Calu3 (cell line): ENCODE measurements at places on chromosomes 7 and 10.

DNA sequence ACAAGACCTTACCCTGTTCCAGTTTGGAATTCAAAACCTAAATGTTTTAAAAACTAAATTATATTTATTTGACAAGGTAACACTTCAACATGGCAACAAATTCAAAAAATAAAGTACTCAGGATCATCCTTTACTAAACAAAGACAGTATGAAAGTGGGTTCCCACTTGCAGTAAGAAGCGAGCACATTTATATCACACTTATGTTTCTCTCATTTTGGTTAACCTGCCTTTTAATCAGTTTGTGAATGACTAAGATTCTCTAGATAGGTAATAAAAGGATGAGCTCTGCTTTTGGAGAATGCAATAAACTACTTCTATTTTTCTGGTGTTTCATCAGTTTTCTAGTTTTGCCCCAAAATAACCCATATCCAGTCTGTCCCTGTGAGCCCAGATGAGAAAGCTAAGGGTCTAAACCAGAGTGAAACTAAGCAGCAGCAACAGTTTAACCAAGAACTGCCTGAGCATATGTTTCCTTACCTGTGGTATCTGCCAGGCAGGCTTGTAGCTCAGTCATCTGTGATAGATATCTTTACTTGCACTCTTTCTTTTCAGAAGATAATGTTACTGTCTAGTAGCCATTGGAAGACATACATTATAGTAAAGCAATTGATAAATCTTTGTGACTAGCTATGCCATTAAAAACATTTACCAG, 64.1 kb downstream of the ABLIM1 start:
- DNase-seq, result no peak

DNA sequence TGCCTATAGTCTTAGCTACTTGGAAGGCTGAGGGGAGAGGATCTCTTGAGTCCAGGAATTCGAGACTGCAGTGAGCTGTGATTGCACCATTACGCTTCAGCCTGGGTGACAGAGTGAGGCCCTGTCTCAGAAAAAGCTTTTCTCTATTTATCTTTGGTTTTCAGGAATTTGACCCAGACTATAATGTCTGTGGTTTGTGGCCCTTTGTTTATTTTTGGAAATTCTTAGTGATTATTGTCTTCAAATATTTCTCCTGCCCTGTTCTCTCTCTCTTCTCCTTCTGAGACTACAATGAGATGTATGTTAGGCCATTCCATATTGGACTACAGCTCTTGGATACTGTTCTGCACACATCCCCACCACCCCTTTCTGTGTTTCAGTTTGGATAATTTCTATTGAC, 4.7 kb downstream of the MUC12 start:
- no peak for DNase-seq

DNA sequence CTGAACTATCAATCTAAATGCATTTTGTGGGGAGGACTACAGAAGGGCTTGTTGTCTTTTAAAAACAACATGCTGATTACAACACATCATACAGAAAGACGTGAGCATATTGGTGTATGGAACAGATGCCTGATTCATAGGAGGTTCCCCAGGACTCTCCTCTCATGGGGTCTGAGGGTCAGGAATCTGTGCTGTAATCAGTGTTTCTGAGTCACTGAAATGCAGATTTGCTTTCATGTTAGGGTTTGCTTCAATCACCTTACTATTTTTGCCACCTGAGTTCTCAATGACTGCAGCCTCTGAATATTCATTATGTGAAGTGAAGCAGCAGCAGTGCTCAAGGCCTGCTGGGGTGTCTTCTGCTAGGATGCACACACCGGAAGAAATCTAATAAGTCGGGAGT, 550 bp upstream of the ANK3 start:
- DNase-seq, result no peak

GRCh38 chr7:116630357-116630756, 41.6 kb upstream of the MET start:
- DNase-seq, result no peak

GRCh38 chr10:91512458-91512857, 102.3 kb downstream of the HECTD2 start:
- no peak for DNase-seq

- DNase-seq, result no peak
Measured at GRCh38 chr10:116164291-116164690, 108.7 kb downstream of the GFRA1 start.

- no peak for DNase-seq
Measured at GRCh38 chr10:51896849-51897248, 197.5 kb upstream of the CSTF2T start.

DNA sequence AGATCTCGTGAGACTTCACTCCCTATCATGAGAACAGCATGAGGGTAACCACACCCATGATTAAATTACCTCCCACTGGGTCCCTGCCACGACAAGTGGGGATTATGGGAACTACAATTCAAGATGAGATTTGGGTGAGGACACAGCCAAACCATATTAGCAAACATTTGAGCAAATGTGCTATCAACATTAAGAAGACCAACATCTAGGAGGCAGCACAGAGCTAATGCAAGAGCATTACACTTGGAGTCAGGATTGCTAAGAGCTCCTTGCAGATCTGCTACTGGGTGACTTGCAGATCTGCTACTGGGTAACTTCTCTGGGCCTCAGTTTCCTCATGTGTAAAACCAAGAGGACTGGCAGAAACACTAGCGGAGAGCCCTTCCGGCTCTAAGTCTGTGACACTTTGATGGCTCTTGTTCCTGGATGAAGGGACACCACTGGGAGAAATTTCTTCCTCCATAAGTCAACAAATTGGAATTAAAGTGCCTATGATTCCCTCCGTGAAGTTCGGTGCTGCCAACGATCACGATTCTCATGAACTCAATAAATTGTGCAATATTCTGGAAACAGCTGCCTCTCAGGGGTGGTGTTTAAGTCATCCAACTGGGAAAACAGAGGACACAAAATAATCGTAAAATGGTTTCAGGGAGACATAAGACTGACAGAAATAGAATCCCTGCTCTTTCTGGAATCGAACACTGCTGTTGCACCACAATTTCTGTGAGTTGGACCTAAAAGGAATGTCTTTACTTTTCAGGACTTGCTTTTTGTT, 115.8 kb upstream of the ITGB1 start:
- DNase-seq, result no peak

GRCh38 chr10:33859319-33860022, 525.0 kb upstream of the NRP1 start:
- no peak for DNase-seq

GRCh38 chr10:59808896-59809643, 55.8 kb upstream of the MRLN start:
- DNase-seq, result peak; percentile 87

DNA sequence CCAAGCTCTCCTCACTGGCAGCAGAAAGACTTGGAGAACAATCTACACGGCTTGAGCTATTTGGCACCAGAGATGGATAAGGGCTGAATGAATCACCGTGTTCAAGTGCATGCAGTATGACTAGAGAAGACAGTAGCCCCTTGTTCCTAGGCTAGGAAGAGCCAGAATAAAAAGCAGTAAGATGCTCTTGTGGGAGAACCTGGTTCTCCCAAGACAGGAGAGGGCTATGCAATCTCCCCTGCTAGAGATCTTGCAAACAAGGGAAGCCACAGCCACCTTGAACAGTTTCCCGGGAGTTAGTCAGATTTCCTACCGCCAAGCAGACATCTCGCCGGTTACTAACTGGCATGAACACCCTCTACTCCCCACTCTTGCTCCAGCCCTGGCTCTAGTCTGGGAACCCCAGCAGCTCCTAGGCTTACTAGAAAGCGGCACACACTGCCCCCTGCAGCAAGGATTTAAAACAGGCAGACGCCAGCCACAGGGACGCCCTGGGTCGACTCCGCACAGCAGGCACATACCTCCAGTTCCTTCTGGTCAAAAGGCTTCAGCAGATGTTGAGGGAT, 107.3 kb downstream of the SMURF1 start:
- DNase-seq, result no peak

DNA sequence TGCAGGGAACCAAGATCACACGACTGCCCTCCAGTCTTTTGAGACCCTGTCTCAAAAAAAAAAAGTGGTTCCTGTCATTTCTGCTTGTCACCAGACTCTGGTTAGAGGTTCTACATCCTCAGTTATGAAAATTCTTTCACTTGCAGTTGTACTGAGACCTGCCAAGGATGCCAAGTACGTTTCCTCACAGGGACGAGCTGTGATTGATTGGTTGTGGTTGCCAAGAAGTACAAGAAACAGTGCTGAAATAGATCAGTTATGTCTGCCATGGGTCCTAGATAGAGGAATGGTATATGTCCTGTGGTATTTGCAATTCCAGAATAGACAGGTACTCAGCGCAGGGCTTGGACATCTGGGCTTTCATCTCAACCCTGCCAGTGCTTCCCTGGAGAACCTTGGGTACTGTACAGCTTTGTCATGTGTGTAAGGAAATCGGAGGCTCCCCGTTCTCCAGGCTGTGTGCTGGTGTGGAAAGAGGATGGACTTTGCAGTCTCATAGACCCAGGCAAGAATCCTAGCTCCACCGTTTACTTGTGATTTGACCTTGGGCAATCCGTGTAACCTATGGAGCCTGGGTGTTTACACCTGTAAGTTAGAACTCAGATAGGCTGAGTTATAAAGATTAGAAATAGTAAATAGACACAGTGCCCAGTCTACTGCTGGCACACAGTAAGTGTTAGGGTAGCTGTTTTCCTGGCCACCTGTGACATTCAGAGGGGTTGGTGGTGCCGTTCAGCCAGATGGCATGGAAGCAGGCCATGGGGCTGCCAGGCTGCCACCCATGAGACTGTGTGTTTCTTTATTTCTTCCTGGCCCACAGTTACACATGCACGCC, 53.0 kb downstream of the COL13A1 start:
- DNase-seq, result no peak

DNA sequence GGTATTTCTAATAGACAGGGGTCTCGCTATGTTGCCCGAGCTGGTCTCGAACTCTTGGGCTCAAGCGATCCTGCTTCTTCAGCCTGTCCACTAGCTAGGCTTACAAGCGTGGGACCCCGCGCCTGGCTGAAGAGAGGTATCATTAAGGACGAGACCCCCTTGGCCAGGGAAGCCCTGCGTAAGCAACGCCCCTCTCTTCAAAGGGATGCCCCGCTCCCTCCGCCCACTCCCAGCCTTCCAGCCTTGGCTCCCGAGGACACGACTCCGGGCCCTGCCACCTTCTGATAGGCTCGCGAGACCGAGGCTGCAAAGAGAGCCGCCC, 220 bp upstream of the ZKSCAN5 start:
- DNase-seq, result no peak

DNA sequence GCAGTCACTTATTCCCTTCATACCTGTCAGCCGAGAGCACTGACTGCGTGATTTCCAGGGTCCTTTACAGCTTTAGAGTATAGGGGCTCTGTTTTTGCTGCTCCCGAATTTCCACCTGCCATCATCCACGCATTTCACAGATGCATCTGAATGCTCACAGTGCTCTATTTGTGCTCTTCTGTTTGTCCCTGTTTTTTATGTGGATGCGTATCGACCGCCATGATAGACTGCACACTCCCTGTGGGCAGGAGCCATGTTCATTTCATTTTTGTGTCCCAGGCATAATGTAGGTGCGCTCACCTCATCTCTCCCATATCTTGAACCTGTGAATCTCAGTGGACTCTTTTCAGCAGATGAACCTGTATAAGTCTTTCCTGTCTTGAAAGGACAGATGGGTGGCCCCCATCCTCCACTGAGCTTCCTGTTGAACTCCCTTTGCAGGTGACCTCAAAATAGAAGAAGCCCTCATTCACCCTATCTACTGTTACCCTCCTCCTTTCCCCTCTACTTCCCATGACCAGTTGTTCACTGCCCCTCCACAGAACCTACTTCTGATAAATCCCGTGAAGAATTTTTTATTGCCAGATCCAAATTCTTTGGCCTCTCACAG, 228.4 kb downstream of the CELF2 start:
- no peak for DNase-seq

- DNase-seq, result no peak
Measured at GRCh38 chr7:126228356-126229061, 1024.2 kb downstream of the GRM8 start.

DNA sequence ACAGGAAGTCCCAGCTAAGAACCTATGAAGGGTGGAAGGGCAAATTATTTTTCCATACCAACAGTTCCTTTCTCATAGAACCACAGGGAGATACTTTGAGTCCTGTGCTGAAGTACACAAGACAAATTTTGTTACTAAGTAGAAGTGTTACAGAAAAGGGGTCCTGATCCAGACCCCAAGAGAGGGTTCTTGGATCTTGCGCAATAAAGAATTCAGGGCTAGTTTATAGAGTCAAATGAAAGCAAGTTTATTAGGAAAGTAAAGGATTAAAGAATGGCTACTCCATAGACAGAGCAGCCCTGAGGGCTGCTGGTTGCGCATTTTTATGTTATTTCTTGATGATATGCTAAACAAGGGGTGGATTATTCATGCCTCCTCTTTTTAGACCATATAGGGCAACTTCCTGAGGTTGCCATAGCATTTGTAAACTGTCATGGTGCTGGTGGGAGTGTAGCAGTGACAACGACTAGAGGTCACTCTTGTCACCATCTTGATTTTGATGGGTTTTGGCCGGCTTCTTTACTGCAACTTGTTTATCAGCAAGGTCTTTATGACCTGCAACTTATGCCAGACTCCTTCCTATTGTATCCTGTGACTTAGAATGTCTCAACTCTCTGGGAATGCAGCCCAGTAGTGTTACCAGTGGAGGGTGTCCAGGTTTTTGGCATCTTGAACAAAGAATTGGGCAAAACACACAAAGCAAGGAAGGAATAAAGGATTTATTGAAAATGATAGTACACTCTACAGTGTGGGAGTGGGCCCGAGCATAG, 409.4 kb downstream of the SH2D4B start:
- DNase-seq, result no peak
